ENCODE measurements at places on chromosomes 11 and 22.

- DNase-seq, result no peak
Observed at GRCh38 chr11:5196067-5196466, 4.4 kb downstream of the OR51V1 start.

DNA sequence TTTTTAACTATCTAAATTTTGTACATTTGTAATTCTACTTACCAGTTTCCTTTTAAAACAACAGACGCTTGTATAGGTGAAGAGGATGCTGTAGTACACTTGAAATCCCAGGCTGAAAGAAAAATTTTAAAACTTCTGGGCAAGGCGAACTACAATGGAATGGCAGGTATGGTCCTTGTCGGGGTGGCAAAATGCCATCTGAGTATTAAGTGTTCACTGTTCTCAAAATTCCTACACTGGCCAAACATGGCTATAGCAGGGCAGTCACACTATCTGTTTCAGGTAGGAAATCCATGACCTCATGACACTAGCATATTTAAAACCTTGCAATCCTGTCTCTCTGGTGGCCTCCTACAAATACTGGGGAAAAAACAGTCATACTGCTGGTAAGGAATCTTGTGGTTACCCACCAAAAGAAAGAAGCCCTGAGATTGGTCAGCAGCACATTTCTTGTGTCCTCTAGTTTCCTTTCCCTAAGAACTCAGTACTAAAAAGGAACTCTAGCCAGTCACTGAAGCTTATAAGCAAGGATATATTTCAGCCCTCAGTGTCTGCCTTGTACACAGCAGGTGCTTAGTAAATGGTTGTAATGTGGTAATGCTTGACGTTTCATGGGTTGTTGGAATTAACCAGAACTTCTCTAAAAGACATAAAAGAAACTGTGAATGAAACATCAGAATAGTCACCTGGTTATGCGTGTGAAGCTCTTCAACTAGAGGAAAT, 5.2 kb upstream of the ZC3H12C start:
- no peak for DNase-seq

GRCh38 chr22:18001040-18001893, 23.1 kb downstream of the MICAL3 start:
- DNase-seq, result peak; percentile 97

DNA sequence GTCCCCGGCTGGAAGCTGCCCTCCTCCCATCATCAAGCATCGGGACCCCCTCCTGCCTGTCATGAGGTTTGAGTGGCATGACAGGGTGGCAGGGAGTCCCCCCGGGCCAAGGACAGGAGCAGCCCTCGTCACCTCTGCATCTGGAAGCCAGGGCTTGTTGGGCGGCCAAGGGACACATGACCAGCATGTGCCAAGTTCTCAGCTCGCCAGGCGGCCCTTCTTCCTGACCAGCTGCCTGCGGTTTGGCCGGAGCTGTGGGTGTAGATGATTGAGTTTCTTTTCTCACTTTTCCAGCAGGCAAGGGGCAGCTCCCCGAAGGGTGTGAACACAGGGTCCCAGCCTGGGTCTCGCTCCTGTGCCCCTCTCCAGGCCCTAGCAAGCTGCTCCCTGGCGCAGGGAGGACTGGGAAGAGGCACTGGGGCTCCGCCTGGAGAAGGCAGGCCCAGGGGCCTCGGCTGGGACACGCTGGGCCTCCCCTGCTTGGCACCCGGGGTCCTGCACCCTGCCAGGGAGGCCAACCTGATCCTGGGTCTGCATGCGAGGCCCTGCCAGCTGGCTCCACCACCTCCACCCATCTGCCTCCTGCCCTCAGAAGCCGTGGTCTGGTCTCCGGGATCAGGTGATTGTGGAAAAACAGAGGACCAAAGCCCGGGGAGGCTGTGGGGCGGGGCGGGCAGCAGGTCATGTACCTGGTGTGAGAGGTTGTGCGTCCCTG, 13.4 kb downstream of the ARHGAP8 start:
- DNase-seq, result no peak

GRCh38 chr11:71294846-71295600, 42.6 kb upstream of the SHANK2 start:
- no peak for DNase-seq

DNA sequence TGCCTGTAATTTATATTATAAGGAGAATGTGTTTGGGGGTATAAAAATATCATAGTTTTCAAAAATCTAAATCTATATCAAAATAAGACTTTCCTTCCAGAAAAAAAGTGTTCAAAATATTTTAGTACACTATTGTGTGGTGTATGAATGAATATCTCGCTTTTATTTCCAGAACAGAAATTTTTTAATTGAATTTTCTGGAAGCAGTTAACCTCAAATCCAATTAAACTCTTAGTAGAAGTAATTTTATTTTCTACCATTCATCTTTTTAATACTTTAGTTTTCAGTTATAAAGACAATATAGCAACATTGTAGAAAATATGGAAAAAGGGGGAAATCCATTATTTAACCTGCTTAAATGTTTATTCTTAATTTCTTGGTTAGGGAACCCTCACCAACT, 58.7 kb downstream of the ACER3 start:
- no peak for DNase-seq

DNA sequence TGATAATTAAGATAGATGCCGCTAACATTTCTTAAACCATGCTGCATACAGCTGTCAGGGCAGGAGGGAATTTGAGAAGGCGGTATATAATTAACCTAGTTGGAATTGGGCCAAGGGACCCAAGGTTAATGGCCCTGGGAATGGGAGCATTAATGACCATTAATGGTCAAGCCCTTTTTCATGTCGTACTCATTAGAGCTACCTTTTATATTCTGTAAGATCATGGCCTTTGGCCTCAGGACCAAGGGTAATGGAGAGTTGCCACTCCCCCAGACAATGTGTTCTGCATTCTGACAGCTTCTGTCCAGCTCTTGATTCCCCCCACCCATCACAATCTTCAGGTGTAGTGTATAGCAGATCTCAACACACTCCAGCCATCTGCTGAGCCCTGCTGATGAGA, 111.6 kb downstream of the NTM start:
- no peak for DNase-seq

- DNase-seq, result no peak
Observed at GRCh38 chr22:37848587-37849088, 581 bp upstream of the EIF3L start.

DNA sequence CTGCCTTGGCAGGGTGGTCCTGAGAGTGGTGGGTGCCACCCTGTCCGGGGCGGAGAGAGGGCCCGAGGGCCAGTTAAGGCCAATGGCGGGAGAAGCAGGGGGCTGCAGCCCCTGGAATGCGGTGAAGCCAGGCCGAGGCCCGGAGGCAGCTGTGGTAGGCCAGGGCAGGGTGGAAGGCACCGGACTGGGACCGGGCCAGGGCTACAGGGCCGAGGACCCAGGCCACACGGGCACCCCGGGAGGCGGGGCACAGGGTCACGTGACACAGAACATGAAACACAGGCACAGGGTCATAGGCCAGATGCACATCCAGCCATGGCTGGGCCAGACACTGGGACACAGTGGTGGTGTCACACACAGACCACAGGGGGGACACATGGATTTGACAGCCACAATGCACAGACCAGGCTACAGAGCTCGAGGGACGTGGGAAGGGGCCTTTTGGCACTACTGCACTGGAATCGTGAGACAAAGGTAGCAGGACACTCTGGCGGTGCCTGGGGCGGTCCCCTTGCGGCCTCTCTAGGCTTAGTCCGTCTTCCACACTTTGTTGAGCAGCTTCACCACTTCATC, 2.8 kb downstream of the SLC25A1 start:
- DNase-seq, result no peak

DNA sequence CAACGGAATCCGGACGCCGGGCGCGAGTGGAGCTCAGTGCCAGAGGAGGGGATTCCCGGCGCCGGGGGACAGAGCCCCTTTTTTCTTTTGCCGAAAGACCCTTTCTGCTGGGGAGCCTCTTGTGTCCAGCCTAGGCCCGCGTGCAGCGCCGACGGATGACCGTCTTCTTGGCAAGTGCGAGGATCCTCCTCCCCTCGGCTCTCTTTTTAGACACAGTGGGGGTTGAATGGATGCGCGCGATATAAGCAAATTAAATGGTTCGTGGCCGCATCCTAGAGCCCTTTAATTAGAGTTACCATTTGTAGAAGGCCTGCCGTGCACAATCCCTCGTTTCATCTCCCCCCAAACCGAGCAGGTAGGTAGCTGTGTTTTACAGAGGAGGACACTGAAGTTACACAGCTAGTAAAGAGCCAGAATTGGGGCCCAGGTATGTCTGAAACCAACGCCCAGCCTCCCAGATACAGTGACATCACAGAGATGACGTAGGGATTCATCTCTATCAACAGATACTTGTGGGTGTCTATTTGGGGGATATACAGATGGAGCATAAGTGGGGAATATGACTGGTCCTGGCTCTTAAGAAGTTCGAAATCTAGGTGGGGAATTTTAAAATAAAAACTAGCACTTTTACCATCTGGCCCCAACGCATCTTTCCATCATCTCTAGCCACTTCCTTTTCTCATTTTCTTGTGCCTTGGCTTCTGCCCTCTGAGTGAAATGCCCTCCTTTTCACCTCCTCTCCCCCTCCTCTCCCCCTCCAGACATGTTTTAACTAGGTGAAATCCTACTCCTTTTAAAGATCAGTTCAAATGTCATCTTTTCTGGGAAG, 875 bp downstream of the TCP11L1 start:
- DNase-seq, result peak; percentile 6

DNA sequence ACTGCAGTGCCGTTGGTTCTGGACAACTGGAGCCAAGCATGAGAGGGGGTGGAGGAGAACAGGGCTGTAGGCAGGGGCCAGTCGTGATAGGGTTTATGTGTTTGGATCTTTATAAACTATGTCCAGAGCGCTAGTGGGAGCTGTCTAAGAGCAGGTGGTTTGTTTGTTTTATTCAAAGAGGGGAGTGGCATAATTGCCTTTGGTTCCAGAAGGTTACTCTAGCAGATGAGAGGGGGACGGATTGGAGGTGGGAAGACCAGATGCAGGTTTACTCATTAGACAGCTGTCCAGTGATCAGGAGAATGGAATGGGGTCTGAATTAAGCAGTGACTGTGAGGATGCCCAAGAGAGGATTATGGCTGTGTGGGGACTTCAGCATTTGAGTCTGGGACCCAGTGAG, 109.3 kb upstream of the TBCEL start:
- DNase-seq, result no peak

GRCh38 chr11:15539645-15540044, 424.9 kb downstream of the INSC start:
- DNase-seq, result no peak
